ENCODE measurements at places on chromosomes 11 and 22.

DNA sequence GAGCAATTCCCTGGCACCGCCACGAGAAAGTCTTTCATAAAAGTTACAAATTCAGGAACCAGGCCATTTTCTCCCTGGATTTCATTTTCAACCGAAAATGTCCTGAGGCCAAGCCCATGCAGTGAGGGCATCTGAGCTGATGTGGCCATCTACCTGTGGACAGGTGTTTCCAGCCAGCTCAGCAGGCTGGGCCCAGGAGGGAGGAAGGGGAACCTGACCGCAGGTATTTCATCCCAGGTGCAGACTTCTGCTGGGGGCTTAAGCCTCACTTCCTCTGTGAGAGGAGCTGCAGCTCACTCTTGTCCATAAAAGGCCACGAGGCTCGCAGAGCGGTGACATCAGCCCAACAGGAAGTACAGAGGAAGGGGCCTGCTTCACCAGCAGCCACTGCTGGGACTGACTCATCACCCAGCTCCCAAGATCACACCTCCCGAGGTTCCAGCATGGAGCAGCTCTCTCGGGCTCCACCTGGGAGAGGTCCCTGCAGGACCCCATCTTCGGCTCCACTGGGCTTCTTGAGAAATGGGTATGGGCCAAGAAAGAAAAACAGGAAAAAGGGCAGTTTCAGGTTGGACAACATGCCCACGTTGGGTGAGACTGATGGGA, 56.4 kb downstream of the MYH9 start:
- DNase-seq = peak; percentile 92

DNA sequence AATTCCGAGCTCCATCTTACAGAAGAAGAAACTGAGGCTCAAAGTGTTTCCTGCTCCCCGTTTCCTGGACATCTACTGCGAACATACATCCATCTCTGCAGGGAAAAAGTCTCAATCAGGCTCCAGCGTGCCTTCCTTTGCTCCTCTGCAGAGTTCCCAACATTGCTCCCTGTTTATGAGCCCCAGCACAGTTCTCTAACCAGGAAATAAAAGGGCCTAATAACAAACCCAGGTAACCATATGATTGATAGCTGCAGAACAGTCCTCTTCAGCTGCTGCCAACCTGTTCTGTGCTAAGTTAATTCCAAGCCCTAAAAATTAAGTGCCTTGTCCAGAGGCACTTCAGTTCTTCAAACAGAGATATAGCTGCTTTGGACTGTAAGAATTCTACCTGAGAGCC, 104.9 kb upstream of the ASPHD2 start:
- no peak for DNase-seq

GRCh38 chr11:35529971-35530495, 4.6 kb upstream of the PAMR1 start:
- DNase-seq = no peak

GRCh38 chr11:68682531-68682961, 1.8 kb upstream of the GAL start:
- DNase-seq = no peak

GRCh38 chr11:75233754-75234172, 6.8 kb upstream of the TPBGL start:
- DNase-seq = no peak

- no peak for DNase-seq
Observed at GRCh38 chr11:103963648-103964047, 72.8 kb upstream of the DDI1 start.

GRCh38 chr11:86372586-86372985, 2.1 kb upstream of the CCDC81 start:
- DNase-seq = no peak

DNA sequence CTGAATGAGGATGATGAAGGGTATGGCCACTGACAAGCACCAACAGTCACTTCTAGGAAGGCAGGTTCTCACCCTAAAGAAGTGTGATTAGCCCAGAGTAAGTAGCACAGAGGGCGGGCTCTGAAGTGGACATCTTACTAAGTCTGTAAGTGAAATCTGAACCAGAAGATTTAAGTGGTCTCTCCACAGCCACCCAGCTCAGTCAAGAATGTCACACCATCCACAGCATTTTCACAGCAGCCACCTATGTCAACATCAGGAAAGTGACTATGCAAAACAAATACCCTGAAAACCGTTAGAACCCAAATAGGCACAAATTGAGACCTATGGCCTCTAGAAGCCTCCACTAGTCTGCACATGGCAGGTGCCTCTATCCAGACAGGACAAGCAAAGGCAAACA, 23.0 kb upstream of the STK33 start:
- no peak for DNase-seq

- DNase-seq = no peak
Observed at GRCh38 chr11:86117001-86117711, 48.3 kb upstream of the PICALM start.

GRCh38 chr22:40051322-40051721, 56.6 kb downstream of the FAM83F start:
- no peak for DNase-seq

DNA sequence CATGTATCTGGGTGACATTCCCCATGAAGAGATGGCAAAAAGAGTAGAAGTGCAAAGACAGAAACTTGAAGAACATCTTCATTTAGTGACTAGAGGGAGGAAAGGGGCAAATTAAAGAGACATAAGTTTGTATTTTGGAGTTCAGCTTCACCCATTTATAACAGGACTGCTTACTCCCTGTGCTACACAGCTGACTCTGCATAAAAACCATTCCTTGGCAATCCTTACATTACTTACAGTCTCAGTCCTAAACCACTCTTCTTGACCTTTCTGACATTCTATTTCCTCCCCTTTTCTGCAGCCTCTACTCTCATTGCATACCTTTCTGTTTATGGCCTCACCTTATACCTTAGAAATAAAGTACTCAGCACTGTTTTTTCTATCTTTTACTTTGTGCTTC, 6.8 kb upstream of the SERGEF start:
- DNase-seq = no peak

DNA sequence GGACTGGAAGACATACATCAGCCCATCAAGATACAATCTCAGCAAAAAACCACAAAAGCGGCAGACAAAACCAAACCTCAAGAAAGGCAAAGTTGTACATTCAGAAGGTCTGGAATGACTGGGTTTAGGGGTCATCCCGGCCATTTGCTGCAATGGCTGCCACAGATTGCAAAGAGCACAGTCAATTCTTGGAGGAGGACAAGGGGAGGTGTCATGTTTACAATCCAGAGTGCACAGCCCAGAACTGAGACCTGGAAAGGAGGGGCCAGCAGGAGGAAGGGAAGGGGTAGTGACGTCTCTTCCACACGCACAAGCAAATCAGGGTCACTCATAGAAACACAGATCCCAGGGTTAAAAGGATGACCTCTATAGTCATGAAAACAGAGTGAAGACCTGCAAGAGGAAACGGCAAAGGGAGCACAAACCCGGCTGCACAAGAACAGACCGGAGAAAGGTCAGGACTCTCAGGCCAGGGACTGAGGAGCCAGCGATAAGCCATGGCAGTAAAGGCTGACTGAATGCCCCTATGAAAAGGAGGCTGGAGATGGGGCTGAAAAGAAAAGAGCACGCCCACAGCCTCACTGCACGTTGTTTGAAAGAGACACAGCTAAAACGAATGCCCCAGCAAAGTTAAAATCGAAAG, 18.2 kb upstream of the MUC5AC start:
- DNase-seq = no peak

DNA sequence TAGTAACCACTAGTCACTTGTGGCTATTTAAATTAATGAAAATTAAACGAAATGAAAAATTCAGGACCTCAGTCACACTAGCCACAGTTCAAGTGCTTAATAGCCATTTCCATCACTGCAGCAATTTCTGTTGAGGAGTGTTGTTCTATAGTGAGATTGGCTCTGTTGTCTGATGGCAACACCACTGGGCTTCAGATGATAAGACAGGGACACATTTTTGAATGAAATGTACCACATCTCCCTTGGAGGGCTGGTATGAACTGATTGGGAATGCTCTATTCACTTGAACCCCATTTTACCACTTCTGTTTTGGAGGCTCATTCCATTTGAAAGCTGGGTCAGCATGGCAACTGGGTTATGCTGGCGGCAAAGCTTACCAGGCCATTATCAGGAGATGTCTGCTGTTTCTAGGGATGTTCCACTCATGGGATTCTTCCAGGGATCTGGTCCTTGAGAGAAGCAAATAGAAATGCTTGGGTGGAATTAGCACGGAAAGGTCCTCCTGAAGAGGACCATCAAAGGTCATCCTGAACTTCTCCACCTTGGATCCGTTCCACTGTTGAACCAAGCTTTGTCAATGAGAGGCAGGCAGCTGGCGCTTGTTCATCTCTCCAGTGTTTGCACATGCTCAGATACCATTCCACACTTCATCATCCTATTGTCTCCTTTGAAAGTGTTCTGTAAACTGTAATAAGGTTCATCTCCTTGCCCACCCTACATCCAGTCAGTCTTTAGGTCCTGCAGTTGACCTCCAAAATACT, 7.6 kb downstream of the AMOTL1 start:
- peak; percentile 90 for DNase-seq

DNA sequence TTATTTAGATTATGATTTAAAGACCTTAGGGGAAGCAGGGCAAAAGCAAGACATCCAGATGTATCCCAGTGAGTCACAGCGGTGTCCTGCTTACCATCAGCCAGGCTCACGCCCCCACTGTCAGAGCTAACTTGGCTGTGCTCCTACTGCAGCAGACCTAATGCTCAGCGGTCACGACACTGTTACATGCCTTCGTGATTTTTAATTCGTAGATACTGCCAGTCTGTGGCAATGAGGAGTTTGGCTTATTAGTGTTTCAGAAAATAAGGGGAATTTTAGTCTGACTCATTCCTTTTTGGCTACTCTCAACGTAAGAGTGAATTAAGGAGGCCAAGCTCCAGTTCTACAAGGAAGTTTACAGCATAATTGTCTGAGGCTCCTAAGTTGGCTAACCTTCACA, 22.7 kb downstream of the EFCAB6 start:
- no peak for DNase-seq

DNA sequence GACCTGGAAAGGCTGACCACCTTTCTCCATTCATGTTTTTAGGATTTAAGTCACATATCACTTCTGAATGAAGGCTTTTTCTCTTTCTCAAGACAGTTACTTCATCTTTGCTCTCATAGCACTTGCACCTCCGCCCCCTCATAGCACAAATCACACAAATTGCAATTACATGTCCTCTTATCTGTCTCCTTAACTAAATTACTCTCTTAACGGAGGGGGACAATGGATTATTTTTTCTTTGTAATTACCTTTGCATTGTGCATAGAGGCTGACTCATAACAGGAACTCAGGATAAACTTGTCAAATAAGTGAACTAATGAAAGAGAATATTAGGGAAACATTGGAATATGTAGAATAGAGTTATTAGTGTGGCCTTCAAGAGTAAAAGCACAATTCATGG, 94.7 kb downstream of the MUC15 start:
- no peak for DNase-seq

GRCh38 chr11:33713151-33713855, 12.7 kb upstream of the C11orf91 start:
- DNase-seq = no peak

DNA sequence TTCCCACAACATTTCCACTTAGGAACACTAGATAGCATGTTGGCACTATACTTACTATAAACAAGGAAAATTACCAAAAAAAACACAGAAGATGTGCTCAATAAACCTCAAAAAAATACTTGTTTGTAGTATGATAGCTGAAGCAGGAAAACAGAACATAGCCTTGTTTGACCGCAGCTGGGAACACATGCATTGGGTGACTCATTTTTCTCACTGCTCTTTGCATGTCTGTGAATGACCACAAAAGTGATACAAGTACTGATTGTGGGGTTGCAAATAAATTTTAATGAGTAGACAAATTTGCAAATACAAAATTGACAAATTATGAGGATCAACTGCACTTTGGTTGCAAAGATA, 22.8 kb upstream of the GUCY1A2 start:
- DNase-seq = no peak

DNA sequence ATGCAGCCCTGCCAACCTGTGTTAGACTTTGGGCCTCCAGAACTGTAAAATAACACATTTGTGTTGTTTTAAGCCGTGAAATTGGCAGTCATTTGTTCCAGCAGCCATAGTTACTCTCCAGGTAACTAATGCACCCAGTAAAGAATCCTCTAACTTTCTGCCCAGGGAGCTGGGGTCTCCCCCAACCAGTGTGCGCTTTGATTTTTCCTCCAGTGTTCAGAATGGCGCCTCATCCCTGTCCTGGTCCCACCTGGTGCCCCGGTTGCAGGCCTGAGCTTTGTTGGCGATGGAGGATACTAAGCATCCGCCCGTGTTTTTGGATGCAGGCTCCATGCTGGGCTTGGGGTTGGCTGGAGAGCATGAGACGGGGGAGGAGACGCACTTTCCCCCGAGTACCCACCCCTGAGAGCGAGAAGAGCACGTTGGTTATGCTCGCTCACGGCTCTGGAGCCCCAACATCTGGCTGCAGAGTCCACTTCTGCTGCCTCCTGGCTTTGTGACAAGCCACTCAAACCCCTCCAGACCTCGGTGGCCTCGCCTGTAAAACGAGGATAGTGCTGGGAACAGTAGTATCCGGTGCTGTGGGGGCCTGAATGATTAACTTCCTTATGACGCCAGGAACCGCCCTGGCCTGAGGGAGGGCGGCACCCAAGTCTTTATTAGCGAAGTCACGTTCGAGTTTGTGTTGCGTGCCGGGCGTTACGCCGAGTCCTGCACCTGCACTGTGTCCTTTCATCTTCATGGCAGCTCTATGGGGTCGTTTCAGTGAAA, 25.8 kb downstream of the MRGPRD start:
- DNase-seq = no peak

- no peak for DNase-seq
Observed at GRCh38 chr11:1304380-1304779, 5.1 kb downstream of the TOLLIP start.

DNA sequence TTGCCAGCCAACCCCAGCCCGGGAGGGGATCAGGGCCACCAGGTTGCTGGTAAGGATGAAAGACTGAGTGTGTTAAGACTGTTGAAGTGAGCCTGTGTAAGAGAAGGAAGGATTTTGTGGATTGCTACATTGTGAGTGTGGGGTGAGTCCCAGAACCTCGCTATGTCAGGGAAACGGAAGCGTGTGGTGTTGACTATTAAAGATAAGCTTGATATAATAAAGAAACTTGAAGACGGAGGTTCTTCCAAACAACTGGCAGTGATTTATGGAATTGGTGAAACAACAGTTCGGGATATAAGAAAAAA, 627 bp downstream of the JRKL start:
- DNase-seq = no peak

DNA sequence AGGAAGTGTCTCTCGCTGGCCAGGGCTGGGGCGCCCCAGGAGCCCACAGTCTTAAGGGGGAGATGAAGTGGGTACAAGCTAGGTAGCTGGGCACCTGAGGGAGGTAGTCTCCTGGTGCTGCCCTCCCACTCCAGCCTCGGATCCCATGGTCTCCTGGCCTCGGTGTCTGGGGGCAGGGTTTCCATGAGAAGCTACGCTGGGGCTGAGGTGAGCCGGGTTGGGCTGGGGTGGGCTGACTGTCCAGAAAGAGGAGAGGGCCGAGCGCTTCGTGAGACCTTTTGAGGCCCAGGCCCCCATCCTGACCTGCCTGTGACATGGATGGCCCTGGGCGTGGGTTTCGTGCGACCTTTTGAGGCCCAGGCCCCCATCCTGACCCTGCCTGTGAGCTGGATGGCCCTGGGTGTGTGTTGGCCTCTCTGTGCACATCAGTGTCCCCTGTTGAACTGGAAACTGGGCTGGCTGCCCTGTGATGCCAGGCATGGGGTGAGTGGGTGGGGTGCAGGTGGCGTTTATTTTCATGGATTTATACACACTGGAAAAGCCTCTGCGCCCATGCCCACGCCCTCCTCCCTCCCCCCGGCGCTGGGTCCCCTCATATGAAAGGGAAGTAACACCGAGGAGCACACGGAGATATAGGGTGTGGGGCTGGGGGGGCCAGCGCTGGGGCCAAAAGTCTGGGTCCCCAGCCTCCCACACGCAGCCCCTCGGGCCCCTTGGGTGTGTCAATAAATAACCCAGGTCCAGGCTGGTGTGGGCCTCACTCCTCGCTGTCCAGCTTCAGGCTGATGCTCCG, 8.6 kb downstream of the AIP start:
- DNase-seq = no peak
